ENCODE measurements at places on chromosomes 2 and 18. TPM values are rescaled to one million over a fixed set of nuclear protein-coding genes. Genes with fewer than 3 reads are reported as not detected.
A peak's percentile ranks its signal among the peaks of the same experiment; 100 is the strongest.

DNA sequence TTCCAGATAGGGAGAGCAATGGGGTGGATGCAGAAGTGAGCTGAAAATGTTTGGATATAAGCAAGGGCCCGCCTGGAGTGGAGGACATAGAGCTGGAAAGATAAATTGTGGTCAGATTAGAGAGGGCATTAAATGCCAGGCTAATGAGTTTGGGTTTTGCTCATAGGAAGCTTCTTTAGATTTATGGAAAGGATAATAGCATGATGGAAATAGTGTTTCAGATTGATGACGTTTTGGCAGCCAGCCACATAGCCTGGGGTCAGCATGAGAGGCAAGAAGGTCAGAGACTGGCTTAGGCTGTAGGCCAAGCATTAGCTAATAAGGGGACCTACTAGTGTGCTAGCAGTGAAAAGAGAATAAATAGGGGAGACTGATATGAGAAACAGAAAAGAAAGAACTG is 321.6 kb downstream of the STK39 start:
- H3K4me3 ChIP-seq, result no peak overlapping the region
- DNase-seq, result no peak
- peaks cover 4% of the 10 kb centered on the region for H3K27me3 ChIP-seq
- H3K27ac ChIP-seq, result no peak overlapping the region
- H3K36me3 ChIP-seq, result no peaks in the 10 kb centered on the region
- no peaks in the 10 kb centered on the region for H3K4me1 ChIP-seq

DNA sequence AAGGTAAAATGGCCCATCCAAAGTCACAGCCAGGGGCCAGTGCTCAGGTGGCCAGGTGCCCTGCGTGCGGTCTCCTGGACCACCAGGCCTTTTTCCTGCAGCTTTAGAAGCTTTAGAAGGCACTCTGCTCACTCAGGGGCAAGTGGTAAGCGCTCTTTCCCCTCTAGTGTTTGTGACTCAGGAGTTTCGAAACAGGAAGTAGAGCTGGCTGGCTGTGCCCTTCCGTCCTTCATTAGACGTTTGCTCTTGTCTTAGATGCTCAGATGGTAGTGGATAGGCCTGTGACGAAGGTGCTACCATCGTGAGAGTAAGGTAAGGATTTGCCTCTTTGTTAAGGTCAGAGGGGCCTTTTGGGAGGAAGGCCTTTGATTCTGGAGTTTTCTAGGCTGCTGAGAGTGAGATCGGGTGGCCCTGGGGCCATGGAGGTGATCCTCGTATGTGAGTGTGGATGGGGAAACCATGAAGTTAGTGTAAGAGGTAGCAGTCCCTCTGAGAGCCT is at the start of gene CASP8:
Gene CASP8 (plus strand): TSS at position 235 of the 499 bp plus-strand sequence. CDS start 5,951 bp downstream, outside the sequence.
- no peaks in the 10 kb centered on the region for H3K27me3 ChIP-seq
- peaks cover 74% of the 10 kb centered on the region for H3K4me1 ChIP-seq
- DNase-seq, result peak; percentile 83

DNA sequence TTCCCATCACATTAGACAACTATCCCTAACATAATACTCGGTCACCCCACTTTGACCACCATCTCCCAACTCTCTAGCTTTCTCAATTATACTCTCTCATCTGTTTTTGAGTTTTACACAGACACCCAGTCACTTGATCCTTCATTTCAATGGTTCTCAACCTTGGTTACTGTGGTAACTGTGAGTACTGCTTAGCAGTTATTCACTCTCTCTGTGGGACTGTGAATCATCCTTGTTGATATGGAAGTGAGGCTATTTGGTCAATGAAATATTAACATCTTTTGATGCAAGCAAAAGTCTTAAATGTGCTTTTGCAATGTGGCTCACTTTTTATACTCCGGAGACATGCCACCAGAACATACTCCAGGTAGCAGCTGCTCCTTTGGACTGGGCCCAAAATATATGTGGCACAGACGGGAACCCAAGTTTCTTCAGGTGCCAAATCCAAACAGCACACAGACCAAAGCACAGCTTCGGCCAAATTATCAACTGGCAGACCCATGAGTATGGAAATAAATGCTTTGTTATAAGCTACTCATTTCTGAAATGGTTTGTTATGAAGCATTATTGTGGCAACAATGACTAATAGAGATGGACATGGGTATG is 75.0 kb upstream of the SLC25A52 start:
- H3K4me1 ChIP-seq, result no peaks in the 10 kb centered on the region
- H3K27me3 ChIP-seq, result no peaks in the 10 kb centered on the region
- DNase-seq, result no peak
- no peak overlapping the region for H3K27ac ChIP-seq
- H3K4me3 ChIP-seq, result no peak overlapping the region
- peaks cover 39% of the 10 kb centered on the region for H3K36me3 ChIP-seq

NT5DC4 gene
- total RNA-seq, result not detected

GRCh38 chr18:13585379-13586153 is 140.8 kb downstream of the FAM210A start:
- H3K4me1 ChIP-seq, result peaks cover 81% of the 10 kb centered on the region
- no peak for DNase-seq
- H3K27ac ChIP-seq, result no peak overlapping the region
- H3K27me3 ChIP-seq, result no peaks in the 10 kb centered on the region

DNA sequence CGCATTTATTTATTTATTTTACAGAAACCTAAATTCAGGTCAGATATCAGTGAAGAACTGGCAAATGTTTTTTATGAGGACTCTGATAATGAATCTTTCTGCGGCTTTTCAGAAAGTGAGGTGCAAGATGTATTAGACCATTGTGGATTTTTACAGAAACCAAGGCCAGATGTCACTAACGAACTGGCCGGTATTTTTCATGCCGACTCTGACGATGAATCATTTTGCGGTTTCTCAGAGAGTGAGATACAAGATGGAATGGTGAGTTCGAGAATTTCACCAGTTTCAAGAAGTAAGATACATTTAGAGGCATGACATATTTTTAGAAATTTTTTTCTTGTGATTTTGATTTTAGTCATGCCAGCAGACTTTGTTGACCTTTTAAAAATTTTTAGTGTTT is 4.6 kb downstream of the CDCA7 start:
- peak; percentile 25 for DNase-seq
- H3K36me3 ChIP-seq, result peaks cover 65% of the 10 kb centered on the region
- H3K4me3 ChIP-seq, result peak overlapping the region; percentile 18
- H3K27ac ChIP-seq, result no peak overlapping the region
- H3K27me3 ChIP-seq, result no peaks in the 10 kb centered on the region
- peaks cover 53% of the 10 kb centered on the region for H3K4me1 ChIP-seq

- no peaks in the 10 kb centered on the region for H3K4me1 ChIP-seq
- no peak overlapping the region for H3K4me3 ChIP-seq
- no peak overlapping the region for H3K27ac ChIP-seq
- no peak for DNase-seq
Observed at GRCh38 chr2:234178330-234179030, 128.0 kb downstream of the SPP2 start.

PLEKHH2 gene
- total RNA-seq, result 0.32 TPM
